ENCODE measurements at places on chromosomes 12 and 14.

GRCh38 chr14:45906257-45906656, 653.3 kb upstream of the MIS18BP1 start:
- no peak for DNase-seq

DNA sequence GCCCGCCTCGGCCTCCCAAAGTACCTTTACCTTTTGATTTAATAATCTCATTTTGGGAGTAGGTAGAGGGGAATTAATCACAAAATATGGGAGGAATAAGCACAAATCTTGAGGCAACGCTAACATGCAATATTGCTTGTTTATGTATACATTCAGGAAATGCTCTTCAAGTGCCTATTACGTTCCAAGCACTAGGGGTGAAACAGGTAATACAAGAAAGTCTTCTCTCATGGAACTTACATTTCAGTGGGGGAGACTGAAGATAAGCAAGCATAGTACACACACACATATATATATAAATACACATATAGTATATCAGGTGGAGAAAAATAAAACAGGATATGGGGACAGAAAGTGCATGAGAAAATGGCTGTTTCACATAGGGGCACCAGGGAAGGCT, 19.0 kb upstream of the ERC1 start:
- no peak for DNase-seq

DNA sequence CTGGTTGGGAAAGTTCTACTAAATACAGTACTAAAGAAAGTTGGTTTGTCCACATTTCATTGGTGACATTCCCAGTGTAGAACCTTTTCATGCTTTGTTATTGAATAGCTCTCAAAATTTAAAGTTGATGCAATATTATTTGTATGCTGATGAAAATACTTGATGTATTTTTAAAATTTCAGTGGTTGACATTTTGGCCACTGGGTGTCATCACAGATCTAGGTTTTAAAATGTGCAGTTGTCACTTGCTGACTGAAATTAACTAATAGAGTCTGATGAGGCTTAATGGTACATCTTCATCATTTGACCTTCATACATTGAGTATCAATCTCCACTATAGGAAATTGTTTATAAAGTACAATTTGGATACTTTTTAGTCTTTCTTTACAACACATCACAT, 37.1 kb downstream of the CMAS start:
- peak; percentile 41 for DNase-seq

- no peak for DNase-seq
These were observed 426.7 kb downstream of the RAD51B start for GRCh38 chr14:68246074-68246785.

- DNase-seq, result no peak
These were observed 131.3 kb upstream of the HIF1A start for GRCh38 chr14:61563880-61564617.

DNA sequence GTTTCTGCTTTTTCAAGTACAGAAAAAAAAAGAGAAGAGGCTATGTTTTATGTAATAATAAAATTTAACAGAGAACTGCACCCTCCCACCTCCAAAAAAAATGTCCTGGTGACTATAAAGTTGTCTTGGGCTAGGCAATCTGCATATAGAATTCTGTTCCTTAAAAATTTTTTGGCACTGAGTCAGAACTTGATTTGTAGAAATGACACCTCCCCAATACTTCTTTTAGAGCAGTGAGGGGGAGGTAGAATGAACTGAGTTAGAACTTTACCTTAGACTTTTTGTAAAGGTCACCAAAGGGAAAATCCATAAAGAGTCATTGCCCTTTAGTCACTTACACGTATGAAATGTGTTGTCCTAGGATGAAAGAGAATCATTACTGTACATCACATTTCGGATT, 80.0 kb downstream of the BTG1 start:
- no peak for DNase-seq

Data from CD4-positive, alpha-beta T cell treated with Interleukin-6 at 100 ng/mL for 8 hours (primary cell).